SW 1271 (cell line): ENCODE measurements at places on chromosomes 2 and 18.

DNA sequence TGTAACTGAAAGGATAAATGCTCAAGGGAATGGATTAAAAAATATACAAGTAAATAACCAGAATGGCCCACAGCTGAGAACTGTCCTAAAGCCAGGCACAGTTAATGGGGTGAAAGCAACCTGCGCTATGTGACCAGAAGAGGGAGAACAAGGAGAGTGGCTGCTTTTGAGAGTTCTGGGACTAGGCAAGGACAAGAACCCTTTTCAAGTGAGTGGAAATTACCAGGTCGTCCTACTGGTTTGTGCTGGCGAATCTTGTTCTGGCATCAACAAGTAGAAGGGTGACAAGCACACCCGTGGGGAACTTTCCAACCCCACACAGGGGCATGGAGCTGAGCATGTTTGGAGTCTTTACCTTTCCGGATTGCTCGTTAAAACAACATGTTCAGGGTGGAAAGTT lies 82.8 kb downstream of the TMEM17 start:
- DNase-seq = peak; percentile 7

GRCh38 chr2:1825046-1825445 lies 80.7 kb upstream of the PXDN start:
- no peak for DNase-seq

- no peak for DNase-seq
These were observed 921.7 kb downstream of the DPP10 start for GRCh38 chr2:115364093-115364492.

DNA sequence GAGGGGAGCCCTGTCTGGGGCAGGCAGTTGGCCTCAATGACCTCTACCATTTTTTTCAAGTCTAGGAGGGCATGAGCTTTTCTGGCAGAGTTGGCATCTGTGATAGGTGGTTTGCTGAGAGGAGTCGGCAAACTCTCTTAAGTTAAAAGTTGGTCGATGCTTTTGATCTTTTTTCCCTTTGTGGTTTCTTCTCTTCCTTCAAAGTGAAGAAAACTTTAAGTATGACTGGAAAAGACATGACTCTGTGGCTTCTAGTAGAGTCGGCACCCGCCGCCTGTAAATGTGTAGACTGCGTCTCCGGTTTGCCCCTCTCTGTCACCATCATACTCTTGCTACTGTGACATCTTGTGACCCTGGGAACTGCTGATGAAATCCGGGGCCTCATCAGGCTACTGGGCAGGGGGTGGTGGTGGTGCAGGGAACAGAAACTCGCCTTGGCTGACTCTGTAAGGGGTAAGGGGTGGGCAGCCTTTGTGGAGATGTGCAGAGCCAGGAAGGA lies 21.1 kb downstream of the INPP5D start:
- DNase-seq = no peak

- no peak for DNase-seq
These were observed 54.7 kb upstream of the CAB39 start for GRCh38 chr2:230657906-230658305.

- DNase-seq = peak; percentile 79
These were observed 6.2 kb upstream of the TMEM87B start for GRCh38 chr2:112048887-112049286.

DNA sequence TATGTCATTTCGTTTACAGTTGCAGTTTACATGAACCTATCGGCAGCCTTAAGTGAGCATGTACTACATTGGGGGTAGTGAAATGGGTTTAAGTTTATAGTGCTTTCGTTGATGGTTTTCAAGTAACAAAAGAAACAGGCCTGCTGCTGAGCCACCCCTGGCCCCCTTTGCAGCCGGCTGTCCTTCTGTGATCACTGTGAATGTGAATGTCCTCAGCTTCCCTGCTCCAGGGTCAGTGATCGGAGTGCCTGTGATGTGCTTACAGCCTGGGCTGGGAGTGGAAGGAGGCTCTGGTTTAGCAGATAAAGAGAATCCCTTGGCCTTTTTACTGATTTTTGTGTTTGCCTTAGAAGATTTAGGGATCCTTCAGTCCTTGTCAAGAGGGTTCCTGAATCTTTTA lies 154.2 kb downstream of the FAM210A start:
- DNase-seq = no peak

DNA sequence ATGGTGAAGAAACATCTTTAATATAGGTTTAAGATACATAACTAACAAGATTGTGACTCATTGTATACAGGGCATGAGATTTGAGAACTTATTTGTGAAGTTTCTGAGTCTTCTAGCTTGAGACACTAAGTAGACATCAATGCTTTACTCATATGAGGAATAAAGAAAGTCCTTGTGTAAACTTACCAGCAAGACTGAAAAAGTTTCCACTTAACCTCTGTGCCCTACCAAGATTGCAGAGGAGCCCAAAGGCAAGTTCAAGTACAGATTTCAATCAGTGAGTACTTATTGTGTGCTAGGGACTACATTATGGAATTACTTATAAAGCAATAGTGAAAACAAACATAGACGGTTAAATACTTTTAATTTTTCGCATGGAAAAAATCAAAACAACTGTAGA lies 1041.2 kb upstream of the CELF4 start:
- DNase-seq = no peak

DNA sequence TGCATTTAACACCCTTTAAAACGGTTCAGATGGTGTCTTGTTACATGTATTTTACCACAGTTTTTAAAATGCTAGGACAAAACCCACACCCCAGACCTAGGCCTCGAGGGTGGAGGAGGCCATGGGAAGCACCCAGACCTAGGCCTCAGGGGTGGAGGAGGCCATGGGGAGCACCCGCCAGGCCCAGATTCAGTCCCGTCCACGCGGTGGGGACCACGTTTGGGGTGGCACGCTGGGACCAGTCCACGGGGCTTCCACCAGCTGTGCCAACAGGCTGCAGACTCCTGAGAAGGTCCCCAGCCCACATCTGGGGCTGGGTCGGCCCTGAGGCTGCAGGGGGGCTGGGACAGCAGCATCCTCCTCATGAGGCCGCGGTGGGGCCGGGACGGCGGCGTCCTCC lies 63.4 kb downstream of the SLC66A2 start:
- no peak for DNase-seq

DNA sequence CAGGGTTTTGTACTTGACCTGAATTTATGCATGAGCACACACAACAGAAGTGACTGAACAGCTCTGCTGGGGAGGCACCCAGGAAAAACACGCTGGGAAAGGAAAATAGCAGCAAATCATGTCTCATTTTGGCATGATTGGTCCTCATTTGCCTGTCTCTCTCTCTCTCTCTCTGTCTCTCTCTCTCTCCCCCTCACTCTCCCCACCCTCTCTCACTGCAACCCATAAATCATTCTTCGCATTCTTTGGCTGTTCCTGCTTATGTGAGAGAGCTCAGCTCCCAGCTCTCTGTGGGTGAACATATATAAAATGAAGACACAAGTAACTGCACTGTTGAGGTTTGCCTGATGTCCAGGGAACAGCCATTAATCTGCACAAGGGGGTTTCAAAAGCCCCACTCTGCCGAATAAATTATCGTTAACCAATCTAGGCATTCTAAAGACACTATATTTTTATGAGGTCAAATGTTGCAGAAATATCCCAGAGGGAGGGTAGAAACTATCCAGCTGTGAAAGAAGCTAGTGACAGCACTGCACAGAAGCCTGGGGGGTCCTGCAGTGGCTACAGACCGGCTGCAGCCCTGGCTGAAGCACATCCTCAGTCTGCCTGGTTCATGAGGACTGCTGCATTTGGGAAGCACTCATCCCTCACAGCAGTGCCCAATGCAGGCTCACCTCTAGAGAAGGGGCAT lies 260.3 kb downstream of the AFF3 start:
- peak; percentile 25 for DNase-seq

DNA sequence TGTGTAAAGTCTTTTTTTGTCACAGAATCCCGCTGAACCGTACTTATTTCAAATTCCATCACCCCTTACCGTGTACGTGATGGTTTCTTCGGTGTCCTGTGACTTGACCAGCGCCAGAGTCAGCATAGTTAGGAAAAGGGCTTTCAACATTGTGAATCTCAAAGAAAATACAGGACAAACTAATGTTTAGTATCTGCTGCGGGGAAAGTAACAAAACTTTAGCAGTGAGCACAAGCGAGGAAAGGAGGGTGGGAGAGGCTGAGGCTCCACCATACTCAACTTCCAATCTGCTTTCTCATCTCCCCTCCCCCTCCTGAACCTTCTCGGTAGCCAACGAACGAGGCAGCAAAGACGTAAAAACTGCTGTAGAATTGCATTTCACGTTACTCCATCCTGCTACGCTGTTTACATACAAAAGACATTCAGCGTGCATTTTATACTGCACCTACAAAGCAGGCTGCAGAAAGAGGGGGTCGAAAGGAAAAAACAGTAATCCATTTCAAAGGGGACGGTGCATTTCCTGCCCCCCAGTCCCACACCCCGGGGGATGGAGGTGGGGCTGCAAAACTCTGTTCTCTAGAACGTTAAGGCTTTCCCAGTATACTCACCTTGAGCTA lies 1.2 kb downstream of the EFEMP1 start:
- no peak for DNase-seq

DNA sequence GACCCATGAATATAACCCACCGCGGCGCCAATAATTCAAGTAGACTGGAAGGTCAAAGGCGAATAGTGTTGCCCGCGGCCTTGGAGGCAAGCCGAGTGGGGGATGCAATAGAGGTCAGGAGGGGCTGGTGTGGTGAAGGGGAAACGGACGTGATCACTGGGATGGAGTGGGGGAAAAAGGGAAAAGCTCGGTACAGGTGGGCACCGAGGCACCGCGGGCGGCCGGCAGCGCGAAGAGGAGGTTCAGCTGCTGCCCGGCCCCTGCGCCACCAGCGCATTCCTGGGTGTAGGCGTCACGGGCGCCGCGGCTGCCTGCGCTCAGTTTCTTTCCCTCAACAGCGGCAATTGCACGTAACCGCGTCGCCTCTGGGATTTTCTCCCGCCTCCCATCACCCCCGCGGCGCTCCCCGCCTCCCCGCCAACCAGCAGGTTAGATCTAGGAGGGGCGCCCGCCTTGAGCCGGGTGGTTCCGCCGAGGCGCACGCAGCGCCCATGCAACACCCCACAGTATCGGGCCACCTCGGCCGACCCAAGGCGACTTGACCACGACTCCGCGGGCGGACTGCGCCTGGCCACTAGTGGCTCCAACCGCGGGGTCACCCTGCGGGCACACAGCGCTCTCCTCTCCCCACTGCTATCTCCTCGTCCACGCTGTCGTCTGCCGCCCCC lies 1.5 kb downstream of the RND3 start:
- peak; percentile 51 for DNase-seq

GRCh38 chr2:154484338-154485099 lies 214.0 kb upstream of the KCNJ3 start:
- DNase-seq = no peak

GRCh38 chr2:231707625-231707926 lies 749 bp upstream of the PTMA start:
- no peak for DNase-seq

- DNase-seq = no peak
These were observed 160.1 kb downstream of the PARD3B start for GRCh38 chr2:204705243-204705932.

GRCh38 chr2:16617282-16618266 lies 48.1 kb downstream of the CYRIA start:
- DNase-seq = no peak

DNA sequence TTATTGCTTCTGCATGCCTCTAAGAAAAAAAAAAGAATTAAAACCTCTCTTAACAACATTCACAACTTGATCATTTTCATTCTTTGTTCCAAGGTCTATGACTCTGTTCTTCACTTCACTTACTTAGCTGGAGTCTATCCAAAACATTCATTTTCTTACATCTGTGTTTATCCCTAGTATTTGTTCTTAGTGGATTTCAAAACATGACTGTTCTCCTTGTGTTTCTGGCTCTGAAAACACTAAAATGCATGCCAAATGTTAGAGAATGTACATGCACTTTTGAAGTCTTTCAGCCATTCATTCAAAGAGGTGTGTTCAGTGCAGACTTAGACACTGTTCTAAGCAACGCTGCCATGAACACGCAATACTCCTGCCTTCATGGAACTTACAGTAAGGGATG lies 138.8 kb downstream of the CNTNAP5 start:
- no peak for DNase-seq

DNA sequence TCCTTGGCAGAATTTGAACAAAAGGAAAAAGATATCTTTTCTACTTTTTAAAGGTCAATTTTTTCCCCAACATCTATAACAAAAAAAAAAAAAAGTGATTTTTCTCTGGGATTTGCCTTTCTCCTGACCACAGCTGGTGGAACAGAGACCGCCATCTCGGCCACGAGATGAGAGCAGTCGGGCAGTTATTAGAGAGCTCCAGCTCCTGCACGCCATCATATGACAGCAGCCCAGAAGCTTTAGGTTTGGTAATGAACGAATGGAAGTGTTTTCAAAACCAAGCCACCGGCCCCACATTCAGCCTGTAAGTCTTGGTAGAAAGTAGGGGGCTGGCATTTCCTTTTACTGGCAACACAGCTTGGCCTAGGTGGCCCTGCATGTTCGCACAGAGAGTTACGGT lies 94.9 kb upstream of the FZD7 start:
- DNase-seq = no peak

- DNase-seq = no peak
These were observed 26.1 kb downstream of the ADCY3 start for GRCh38 chr2:24893934-24894333.

- no peak for DNase-seq
These were observed 107.4 kb downstream of the NOL4 start for GRCh38 chr18:34117319-34117718.

DNA sequence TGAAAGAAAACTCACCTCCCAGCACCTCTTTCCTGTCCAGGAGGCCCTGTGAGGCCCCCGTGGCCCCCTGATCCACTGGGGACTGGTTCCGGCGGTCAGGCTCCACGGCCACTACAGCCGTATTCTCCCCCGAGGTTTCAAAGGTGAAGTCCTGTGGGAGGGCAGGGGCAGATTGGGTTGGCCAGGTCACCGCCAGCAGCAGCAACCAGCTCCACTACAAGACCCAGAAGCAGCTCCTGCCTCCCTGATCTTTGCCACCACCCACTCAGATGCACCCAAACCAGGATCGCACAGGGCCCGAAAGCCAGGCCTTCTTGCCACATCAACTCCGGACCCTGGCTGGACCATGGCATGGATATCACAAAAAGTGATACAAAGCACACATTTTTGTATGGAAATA lies 21.9 kb downstream of the SDC1 start:
- DNase-seq = no peak

- no peak for DNase-seq
These were observed 1.1 kb upstream of the EPC2 start for GRCh38 chr2:148643421-148643820.

GRCh38 chr2:104746858-104747257 lies 107.1 kb upstream of the POU3F3 start:
- no peak for DNase-seq
